ENCODE measurements at places on chromosomes 1 and 21. TPM values are rescaled to one million over a fixed set of nuclear protein-coding genes. Genes with fewer than 3 reads are reported as not detected.

Gene ADGRL2
- total RNA-seq, result not detected

DNA sequence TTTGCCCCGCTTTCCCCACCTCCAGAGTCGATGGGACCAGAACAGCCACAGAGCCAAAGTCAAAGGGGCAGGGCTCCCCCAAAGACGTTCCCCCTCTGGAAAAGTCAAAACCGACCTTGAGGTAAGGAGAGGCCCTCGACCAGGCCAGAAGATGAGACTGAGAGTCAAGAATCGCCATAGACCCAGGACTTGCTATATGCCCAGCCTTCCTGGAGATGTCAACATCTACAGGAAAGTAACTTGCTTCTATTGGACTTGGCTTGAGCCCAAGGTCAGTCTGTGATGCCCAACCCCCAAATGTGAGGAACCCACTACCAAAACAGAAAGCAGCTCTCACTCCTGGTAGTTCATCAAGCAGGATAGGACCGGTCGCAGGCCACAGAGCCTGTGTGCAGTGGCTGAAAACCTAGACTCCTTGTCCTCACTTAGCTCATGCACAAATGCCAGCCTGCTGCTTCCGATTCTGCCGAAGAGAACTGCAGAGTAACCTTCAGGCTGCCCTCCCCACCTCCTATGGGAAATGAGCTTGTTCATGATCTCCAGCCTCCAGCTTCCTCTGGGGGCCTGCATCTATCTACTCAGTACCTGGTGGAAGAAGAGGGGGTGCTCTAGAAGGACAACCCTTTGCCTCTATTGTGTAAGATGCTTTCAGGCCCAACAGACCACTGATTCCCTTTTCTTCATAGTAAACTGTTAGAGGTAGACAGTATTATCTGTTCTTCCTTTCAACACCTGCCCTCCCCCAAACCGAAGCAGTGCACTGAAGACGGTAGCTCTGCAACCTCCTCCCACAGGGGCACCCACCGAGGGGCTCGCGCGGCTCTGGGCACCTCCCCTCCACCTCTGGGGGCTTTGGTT lies 1.4 kb downstream of the ACOT7 start:
- H3K4me1 ChIP-seq, result peaks cover 25% of the 10 kb centered on the region
- peaks cover 11% of the 10 kb centered on the region for H3K36me3 ChIP-seq
- H3K27me3 ChIP-seq, result no peaks in the 10 kb centered on the region
- DNase-seq, result peak; percentile 12

Gene ZNF697
- total RNA-seq, result 13.0 TPM

Gene SIM2
- 0.18 TPM for total RNA-seq

Gene SAMD11
- not detected for total RNA-seq

GRCh38 chr1:172394811-172395210 lies 25.7 kb upstream of the C1orf105 start:
- H3K27ac ChIP-seq, result peak overlapping the region; percentile 61
- peaks cover 3% of the 10 kb centered on the region for H3K27me3 ChIP-seq
- H3K4me1 ChIP-seq, result peaks cover 54% of the 10 kb centered on the region
- H3K36me3 ChIP-seq, result no peaks in the 10 kb centered on the region
- H3K4me3 ChIP-seq, result peak overlapping the region; percentile 33
- DNase-seq, result no peak

Gene KLHDC8A
- not detected for total RNA-seq

Gene C1orf116
- total RNA-seq, result not detected

Gene NOS1AP
- not detected for total RNA-seq

GRCh38 chr1:23209770-23210169 lies 7.5 kb downstream of the HTR1D start:
- DNase-seq, result no peak
- H3K27me3 ChIP-seq, result peaks cover 19% of the 10 kb centered on the region
- no peak overlapping the region for H3K4me3 ChIP-seq
- H3K27ac ChIP-seq, result no peak overlapping the region

GRCh38 chr1:119470958-119471357 lies 36.1 kb upstream of the HSD3B1 start:
- no peak overlapping the region for H3K4me3 ChIP-seq
- H3K36me3 ChIP-seq, result no peaks in the 10 kb centered on the region
- H3K4me1 ChIP-seq, result peaks cover 3% of the 10 kb centered on the region
- no peak for DNase-seq
- no peak overlapping the region for H3K27ac ChIP-seq
- H3K27me3 ChIP-seq, result peaks cover 5% of the 10 kb centered on the region

Gene SLC45A1
- total RNA-seq, result 0.80 TPM

GRCh38 chr1:87388411-87388810 lies 59.7 kb downstream of the LMO4 start:
- H3K36me3 ChIP-seq, result no peaks in the 10 kb centered on the region
- no peak overlapping the region for H3K27ac ChIP-seq
- peaks cover 37% of the 10 kb centered on the region for H3K27me3 ChIP-seq
- H3K4me1 ChIP-seq, result no peaks in the 10 kb centered on the region

GRCh38 chr1:55522353-55522903 lies 307.3 kb upstream of the USP24 start:
- no peak overlapping the region for H3K27ac ChIP-seq
- no peak overlapping the region for H3K4me3 ChIP-seq
- H3K27me3 ChIP-seq, result no peaks in the 10 kb centered on the region

GRCh38 chr1:90881034-90881433 lies 140.8 kb downstream of the ZNF644 start:
- DNase-seq, result no peak
- no peak overlapping the region for H3K4me3 ChIP-seq
- no peaks in the 10 kb centered on the region for H3K27me3 ChIP-seq
- H3K4me1 ChIP-seq, result no peaks in the 10 kb centered on the region
- H3K27ac ChIP-seq, result no peak overlapping the region

Gene CNN3
- 2.6 TPM for total RNA-seq

Gene MTR
- 59.2 TPM for total RNA-seq

DNA sequence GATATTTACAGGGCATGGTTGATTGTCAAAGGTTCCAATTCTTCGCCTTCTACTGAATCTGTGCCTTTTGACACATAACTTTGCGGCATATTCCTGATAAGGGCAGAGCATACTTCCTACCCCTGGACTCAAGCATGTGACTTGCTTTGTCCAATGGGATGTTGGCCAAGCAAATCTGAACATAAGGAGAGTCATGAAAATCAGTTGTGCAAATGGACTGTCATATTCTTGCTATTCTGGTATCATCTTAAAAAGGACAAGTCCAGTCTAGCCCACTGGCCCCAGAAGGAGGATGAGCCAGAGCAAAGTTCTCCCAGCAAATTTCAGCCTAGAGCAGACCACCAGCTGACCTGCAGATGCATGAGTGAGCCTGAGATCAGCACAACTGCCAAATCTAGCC lies 41.0 kb upstream of the MUTYH start:
- H3K27ac ChIP-seq, result no peak overlapping the region
- H3K36me3 ChIP-seq, result no peaks in the 10 kb centered on the region
- DNase-seq, result no peak
- H3K27me3 ChIP-seq, result peaks cover 3% of the 10 kb centered on the region
- H3K4me1 ChIP-seq, result no peaks in the 10 kb centered on the region
- H3K4me3 ChIP-seq, result no peak overlapping the region

DNA sequence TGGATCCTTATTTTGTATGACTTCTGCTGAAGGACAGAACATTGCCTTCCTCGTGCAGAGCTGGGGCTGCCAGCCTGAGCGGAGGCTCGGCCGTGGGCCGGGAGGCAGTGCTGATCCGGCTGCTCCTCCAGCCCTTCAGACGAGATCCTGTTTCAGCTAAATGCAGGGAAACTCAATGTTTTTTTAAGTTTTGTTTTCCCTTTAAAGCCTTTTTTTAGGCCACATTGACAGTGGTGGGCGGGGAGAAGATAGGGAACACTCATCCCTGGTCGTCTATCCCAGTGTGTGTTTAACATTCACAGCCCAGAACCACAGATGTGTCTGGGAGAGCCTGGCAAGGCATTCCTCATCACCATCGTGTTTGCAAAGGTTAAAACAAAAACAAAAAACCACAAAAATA lies 27.5 kb upstream of the KDM4A start:
- H3K36me3 ChIP-seq, result no peaks in the 10 kb centered on the region
- H3K4me1 ChIP-seq, result no peaks in the 10 kb centered on the region
- no peak overlapping the region for H3K27ac ChIP-seq
- H3K4me3 ChIP-seq, result no peak overlapping the region
- no peaks in the 10 kb centered on the region for H3K27me3 ChIP-seq
- no peak for DNase-seq

- no peaks in the 10 kb centered on the region for H3K27me3 ChIP-seq
- no peak overlapping the region for H3K27ac ChIP-seq
- H3K4me1 ChIP-seq, result no peaks in the 10 kb centered on the region
These were observed 61.8 kb upstream of the DAB1 start for GRCh38 chr1:57485643-57486042.

Gene C4BPA
- total RNA-seq, result not detected

DNA sequence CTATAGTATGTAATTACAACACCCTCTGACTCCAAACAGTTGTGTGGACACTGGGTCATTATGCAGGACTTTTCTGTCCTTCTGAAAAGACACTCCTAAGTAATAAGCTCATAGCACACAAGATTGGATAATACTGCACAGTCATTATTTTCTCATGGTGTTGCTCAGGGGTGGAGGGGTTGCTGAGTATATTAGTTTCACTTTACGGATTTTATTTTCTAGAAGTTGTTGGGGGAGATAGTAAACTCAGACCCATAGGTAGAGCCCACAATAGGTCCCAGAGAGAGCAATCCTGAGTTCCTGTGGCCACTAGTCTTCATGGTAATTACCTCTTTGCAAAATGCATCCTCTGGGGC lies 53.4 kb downstream of the DUSP10 start:
- H3K27ac ChIP-seq, result peak overlapping the region; percentile 71
- peaks cover 3% of the 10 kb centered on the region for H3K36me3 ChIP-seq
- H3K4me1 ChIP-seq, result peaks cover 43% of the 10 kb centered on the region
- no peaks in the 10 kb centered on the region for H3K27me3 ChIP-seq

DNA sequence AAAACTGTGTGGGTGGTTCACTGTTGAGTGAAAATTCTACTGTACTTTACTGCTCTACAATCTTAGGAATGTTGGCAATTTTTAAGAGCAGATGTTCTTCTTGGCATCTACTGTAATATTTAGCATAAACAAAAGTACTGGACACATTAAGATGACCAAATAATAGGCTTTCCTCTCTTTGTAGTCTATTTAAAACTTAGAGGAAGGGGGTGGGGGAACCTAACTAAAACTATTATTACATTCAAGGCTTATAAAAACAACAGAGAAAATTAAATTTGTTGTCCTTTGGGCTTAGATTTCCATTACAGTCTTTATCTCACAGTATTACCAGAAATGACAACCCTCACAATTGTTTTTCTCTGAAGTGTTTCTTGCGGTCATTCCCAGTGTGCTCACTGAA lies 181.2 kb downstream of the PLPPR4 start:
- no peak overlapping the region for H3K27ac ChIP-seq
- H3K27me3 ChIP-seq, result no peaks in the 10 kb centered on the region
- DNase-seq, result no peak
- no peak overlapping the region for H3K4me3 ChIP-seq

GRCh38 chr1:161721738-161722343 lies 497 bp downstream of the FCRLB start:
- no peak overlapping the region for H3K27ac ChIP-seq
- no peak overlapping the region for H3K4me3 ChIP-seq
- DNase-seq, result no peak
- no peaks in the 10 kb centered on the region for H3K36me3 ChIP-seq
- peaks cover 27% of the 10 kb centered on the region for H3K4me1 ChIP-seq

- no peak overlapping the region for H3K27ac ChIP-seq
- H3K4me1 ChIP-seq, result no peaks in the 10 kb centered on the region
- no peak overlapping the region for H3K4me3 ChIP-seq
These were observed 172.2 kb downstream of the TBX15 start for GRCh38 chr1:118815909-118816308.

GRCh38 chr1:176193023-176193422 lies 14.1 kb downstream of the COP1 start:
- no peak overlapping the region for H3K4me3 ChIP-seq
- H3K36me3 ChIP-seq, result peaks cover 31% of the 10 kb centered on the region
- no peaks in the 10 kb centered on the region for H3K27me3 ChIP-seq
- H3K27ac ChIP-seq, result peak overlapping the region; percentile 35
- H3K4me1 ChIP-seq, result peaks cover 40% of the 10 kb centered on the region

DNA sequence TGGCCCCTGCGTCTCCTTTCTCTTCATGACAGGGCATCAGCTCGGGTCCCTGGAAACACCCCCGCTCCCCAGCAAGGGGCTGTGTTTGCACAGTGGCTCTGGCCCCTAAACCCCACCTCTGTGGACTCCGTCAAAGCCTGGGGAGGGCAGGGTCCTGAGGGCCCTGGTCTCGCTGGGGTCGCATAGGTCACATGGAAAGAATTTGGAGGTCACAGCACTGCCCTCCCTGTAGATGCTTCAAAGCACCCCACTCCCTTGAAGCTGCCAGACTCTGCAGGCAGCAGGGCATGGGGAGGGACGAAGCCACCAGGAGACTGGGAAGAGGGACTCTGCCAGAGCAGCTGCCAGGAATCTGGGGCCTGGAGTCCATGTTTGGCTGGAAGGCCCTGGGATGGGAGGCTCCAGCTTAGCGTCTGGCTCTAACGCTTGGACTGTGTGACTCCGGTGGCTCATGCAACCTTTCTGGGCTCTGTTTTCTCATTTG lies 36.6 kb upstream of the ECE1 start:
- peaks cover 32% of the 10 kb centered on the region for H3K36me3 ChIP-seq
- DNase-seq, result no peak
- no peaks in the 10 kb centered on the region for H3K27me3 ChIP-seq
- no peak overlapping the region for H3K4me3 ChIP-seq

Gene ERVH48-1
- total RNA-seq, result 0.30 TPM
